SK-N-MC (cell line): ENCODE measurements at places on chromosomes 3 and 15.

- no peak for DNase-seq
These were observed 53.5 kb downstream of the TLE3 start for GRCh38 chr15:70044168-70044567.

GRCh38 chr3:40586901-40587300, 62.1 kb downstream of the ZNF621 start:
- no peak for DNase-seq

- DNase-seq = no peak
These were observed 580.5 kb downstream of the NSUN3 start for GRCh38 chr3:94643400-94643799.

GRCh38 chr15:35746121-35746520, 200.2 kb upstream of the DPH6 start:
- DNase-seq = no peak

GRCh38 chr3:12155264-12155663, 3.4 kb downstream of the TIMP4 start:
- DNase-seq = no peak

DNA sequence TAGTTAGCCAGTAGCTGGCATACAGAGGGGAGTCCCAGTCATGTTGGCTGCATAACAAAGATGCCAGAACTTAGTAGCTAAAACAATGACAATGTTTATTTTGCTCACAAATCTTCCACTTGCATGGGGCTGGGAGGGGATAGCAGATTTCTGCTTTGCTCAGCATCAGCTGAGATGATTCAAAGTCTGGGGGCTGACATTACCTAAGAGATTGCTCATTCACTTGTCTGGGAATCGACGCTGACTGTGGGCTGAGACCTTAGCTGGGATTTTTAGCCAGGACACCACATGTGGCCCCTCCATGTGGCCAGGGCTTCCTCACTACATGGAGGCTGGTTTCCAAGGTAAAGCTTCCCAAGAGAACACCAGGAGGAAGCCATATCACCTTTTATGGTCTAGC, 12.7 kb upstream of the CFAP100 start:
- no peak for DNase-seq

DNA sequence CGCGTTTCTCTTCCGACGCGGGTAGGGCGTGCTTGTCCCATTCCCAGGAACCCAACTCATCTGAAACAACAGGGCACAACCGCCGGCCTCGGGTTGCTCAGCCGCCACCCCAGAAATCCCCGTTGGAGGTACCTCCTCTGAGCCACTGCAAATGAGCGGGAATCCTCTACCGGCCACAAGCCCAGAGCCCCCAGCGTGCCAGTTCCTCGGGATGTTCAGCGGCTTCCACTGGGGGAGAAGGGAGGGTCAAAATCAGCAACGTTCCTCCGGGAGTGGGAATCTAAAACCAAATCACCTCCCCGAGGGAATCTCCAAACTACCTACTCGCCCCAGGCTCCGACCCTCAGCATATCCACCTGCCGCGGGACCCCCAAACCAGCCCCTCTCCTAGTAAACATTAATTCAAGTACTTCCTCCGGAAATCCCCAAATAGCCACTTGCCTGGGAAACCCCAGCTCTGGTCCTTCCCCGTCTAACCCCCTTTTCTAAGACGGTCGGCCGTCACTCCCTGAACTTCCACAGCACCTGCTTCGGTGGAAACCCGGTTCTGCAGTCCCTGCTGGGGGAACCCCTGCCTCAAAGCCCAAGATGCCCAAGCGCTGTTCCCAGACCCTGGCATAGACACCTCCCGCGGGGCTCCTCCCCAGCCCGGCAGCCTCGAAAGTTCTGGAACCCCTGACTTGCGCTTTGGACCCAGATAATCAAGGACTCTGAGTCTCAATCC, 887 bp downstream of the OXTR start:
- no peak for DNase-seq
